ENCODE measurements at places on chromosomes 4 and X.
A peak's percentile ranks its signal among the peaks of the same experiment; 100 is the strongest.

- DNase-seq: no peak
These were observed 130.3 kb upstream of the ARSJ start for GRCh38 chr4:114109776-114110175.

GRCh38 chr4:79078339-79078738, 139.1 kb upstream of the PAQR3 start:
- no peak for DNase-seq

DNA sequence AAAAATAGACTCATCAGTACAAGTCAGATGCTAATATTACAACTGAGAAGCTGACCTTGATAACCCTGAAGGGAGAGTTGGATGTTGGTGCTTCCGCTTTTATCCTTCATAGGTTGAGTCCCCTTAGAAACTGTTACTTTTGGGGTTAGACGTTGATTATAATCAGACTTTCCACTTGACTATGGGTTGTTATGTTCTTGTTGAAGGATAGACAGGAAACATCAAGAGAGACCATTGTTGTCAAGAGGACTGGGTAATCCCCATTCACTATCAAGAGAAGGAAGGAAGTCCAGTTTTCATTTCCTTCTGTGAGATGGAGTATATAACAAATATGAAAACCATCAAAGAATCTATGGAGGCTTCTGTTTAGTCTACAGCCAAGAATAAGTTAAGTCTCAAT, 229.9 kb upstream of the AFF2 start:
- no peak for DNase-seq

- DNase-seq: no peak
These were observed 81.6 kb upstream of the ADRA2C start for GRCh38 chr4:3684546-3684945.

DNA sequence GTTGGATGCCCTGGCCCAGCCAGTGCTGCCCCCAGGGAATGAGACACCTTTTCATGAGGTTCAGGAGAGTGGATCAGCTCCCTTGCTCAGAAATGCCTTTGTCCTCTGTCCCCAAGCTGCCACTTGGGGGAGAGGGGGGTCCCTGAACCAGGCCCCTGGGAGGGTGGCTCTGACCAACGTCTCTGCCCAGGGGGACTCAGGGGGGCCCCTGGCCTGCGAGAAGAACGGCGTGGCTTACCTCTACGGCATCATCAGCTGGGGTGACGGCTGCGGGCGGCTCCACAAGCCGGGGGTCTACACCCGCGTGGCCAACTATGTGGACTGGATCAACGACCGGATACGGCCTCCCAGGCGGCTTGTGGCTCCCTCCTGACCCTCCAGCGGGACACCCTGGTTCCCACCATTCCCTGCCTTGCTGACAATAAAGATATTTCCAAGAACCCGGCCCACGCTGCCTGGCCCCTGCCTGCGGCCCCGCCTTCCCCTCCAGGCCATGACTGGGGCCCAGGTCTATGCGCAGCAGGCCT, 7.3 kb downstream of the HGFAC start:
- no peak for DNase-seq

DNA sequence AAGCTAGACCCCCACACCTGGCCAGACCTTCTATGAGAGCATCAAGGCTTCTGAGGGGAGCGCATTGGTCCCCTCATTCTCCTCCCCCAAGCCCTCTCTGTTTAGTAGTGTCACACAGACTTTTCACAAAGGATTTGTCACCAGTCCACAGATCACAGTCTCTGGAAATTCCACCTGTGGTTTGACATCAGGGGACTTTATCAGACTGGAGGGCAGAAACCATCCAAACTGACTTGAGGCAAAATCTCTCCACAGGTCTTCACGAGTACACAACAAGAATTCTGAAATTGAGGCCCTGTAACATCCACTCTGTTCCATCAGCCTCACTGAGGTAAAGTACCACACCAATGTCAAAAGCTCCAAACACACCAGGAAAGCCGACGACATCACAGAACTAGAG, 112.5 kb downstream of the SH3KBP1 start:
- peak; percentile 27 for DNase-seq

DNA sequence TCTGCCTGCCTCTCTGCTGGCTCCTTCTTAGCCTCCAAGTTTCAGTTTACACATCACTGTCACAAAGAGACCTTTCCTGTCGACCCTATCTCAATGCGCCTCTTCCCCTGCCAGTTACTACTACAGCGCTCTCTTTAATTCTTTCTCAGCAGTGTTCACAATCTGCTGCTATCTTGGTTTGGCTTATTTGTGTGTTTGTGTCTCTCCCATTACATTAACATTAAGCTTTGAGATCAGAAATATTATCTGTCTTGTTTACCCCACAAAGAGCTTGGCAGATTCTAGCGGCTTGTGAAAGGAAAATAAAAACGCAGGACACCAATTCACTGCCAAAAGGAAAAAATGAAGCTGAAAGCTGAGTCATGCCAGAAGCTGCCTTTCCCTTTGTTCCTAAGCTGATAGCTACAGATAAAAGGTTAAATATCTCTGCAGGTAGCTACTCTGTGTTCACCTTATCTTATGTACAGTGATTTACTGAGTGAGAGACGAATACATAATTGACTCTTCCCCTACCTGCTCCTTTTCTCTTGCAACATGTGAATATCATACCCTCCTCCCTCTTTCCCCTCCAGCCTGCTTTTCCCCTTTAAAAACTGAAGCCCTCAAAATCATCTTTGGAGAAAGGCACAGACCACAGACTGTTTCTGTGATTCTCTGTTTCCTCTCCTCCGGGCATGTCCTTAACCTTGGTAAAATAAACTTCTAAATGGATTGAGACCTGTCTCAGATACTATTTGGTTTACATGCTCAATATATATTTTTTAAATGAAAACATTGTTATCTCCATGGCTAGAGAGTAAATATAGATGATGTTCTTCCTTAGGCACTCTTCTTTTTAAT, 19.3 kb upstream of the SLC9A7 start:
- DNase-seq: no peak

GRCh38 chr4:74037076-74037955, 1.2 kb downstream of the CXCL3 start:
- DNase-seq: no peak

- DNase-seq: no peak
These were observed 484.1 kb upstream of the CPEB2 start for GRCh38 chr4:14518136-14518535.

GRCh38 chrX:110363244-110363643, 4.6 kb downstream of the RTL9 start:
- DNase-seq: no peak

GRCh38 chrX:15512401-15512965, 11.9 kb downstream of the BMX start:
- DNase-seq: no peak

GRCh38 chr4:100738196-100739165, 220.7 kb upstream of the EMCN start:
- no peak for DNase-seq

GRCh38 chr4:2104556-2105345, 45.6 kb downstream of the NAT8L start:
- DNase-seq: no peak

DNA sequence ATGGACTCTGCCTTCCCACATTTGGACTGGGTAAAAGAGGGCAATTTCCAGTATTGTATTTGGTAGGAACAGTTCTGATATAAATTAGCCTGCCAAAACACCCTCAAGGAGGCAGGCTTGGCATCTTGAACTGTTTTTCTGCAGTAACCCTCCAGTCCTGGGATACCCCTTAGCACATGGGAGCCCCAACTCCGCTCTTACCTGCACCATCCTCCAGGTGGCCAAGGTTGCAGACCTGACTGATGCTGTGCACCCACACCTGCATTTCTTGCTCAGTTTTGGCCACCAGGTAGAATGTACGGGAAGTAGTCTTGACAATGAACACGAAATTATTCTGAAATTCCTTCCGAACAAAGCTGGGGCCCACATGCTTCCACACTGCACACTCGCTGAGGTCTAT, 35.1 kb downstream of the GAB3 start:
- no peak for DNase-seq
